ENCODE measurements at places on chromosomes 6 and 20.

GRCh38 chr6:41451515-41452163 lies 94.5 kb upstream of the FOXP4 start:
- no peak for DNase-seq

GRCh38 chr20:44888226-44889103 lies 3.0 kb downstream of the YWHAB start:
- DNase-seq, result peak; percentile 30

DNA sequence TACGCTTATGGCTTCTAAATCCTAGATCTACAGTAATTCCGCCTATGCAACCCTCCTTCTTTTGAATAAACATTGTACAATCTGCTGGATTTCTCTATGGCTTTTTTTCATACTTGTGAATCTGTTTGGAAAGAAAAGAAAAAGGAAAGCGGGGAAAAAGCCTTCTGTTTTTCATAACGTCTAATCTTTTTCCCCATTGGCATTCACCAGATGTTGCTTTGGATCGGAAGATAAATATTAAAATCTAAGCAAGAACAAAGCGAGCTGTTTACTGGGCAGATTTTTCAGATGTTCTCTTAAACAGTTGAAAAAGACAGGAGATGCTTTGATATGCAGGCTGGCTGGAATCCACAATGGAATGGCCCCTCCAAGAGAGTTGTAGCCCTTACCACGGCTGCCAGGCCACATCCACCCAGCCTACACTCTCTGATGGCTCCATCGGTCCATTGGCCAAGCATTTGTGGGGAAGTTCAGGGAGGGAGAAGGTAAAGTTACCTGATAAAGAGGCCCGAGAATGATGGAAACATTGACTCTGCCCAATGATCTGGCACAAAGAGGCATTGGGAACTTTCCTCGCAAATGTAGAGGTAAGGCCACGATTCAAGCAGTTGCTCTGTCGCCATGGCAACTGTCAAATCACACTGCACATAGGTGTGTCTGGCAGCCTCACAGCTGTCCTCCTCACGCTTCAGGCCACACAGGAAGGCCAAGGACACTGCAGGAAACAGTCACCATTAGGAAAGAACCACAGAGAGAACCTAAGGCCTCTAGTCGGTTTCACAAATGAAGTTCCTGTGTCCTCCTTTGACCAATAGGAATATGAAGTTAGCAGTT lies 70.3 kb downstream of the PKHD1 start:
- no peak for DNase-seq

GRCh38 chr6:144662812-144663365 lies 377.8 kb downstream of the UTRN start:
- DNase-seq, result no peak

GRCh38 chr6:124604719-124605118 lies 357.5 kb upstream of the RNF217 start:
- no peak for DNase-seq

GRCh38 chr6:40755046-40755681 lies 168.0 kb upstream of the LRFN2 start:
- no peak for DNase-seq

- DNase-seq, result no peak
Observed at GRCh38 chr20:63103402-63104311, 96.9 kb upstream of the BHLHE23 start.

- no peak for DNase-seq
Observed at GRCh38 chr6:26044140-26045064, 42.8 kb upstream of the HFE start.

- DNase-seq, result no peak
Observed at GRCh38 chr20:16955462-16955861, 207.3 kb downstream of the OTOR start.

- no peak for DNase-seq
Observed at GRCh38 chr6:24911796-24912382, 23.9 kb downstream of the RIPOR2 start.

DNA sequence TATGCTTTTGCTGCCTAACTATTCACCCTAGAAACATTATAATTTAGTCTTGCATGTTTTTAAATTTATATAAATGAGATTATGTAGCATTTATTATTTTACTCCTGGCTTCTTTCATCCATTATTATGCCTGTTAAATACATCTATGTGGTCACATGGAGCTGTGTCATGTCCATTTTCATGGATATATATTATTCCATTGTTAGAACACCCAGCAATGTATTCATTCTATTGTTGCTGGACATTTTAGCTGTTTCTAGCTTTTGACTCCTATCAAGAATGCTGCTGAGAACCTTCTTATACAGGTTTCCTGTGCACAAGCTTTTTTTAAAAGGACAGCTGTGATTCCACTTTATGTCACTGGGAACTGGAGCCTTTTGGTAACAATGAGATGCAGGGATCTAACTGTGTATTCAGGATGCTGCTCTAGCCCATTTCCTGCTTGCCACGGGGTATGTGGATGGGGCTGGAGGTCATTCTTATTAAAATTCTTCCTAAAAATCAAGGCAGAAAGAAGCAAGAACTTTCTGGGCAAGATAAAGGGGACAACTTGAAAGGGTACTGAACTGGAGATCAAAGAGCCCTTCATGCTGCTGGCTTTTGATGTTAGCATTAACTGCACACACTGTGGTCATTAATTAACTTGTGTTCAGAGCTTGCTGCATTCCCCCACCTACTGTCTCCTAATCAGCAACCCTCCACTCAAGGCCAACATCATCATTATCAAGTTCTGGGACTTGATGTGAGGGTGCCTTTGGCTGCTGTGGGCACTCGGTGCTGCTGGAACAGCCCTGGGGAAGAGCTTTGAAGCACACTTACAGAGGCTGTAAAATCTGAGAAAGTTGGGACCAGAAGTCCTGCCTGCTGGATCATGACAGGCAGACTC lies 96.6 kb upstream of the AKIRIN2 start:
- no peak for DNase-seq

GRCh38 chr6:25698631-25699030 lies 46.6 kb downstream of the SCGN start:
- no peak for DNase-seq
